HT1080 (cell line): ENCODE measurements at places on chromosomes 1 and 21.

- DNase-seq, result no peak
Observed at GRCh38 chr1:10521537-10522157, 46.9 kb downstream of the PEX14 start.

DNA sequence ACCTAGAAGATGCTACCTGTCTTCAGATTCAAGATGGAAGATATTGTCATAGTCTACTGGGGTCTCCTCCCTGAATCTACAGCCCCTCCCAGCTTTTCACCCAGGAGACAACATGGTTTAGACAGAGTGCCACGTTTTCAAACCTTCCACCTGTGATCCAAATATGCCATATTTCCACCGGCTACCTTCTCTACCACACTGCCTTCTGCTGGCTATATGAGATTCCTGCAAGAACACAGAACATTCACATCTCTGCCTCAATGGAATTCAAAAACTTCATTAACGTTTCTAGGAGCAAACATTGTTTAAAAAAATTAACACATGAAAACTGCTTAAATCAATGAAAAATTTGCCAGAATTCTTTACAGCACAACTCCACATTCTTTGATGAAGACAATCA is 12.9 kb upstream of the LELP1 start:
- DNase-seq, result no peak

DNA sequence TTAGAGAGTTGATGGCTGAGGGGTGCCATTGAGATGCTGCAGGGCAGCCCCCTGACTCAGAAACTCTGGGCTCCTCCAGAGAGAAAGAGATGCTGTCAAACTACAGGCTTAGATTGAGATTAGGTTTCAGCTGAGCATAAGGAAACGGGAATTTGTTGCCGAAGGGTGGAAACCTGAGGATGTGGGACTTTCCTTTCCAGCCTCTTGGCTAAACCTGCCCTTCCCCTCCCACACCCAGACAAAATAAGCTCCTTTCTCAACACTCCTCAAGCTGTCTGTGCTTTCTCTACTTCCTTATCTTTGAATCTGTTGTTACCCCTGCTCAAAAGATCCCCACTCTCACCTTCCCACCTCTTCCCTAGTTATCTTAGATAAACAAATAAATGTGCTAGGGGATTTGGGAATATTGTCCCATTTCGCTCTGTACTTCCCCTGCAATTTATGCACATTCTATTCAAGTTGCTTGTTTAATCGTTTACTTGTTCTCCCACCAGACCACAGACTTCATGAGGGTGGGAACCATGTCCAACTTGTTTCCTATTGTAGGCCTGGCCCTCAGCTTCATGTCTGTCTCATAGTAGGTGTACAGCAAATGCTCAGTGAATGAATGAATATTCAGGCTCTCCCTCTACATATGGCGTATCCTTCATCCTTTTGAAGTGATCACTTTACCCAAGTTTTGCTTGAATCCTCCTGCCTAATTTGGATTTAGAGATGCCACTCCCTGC is 30.6 kb upstream of the MARK1 start:
- DNase-seq, result no peak

DNA sequence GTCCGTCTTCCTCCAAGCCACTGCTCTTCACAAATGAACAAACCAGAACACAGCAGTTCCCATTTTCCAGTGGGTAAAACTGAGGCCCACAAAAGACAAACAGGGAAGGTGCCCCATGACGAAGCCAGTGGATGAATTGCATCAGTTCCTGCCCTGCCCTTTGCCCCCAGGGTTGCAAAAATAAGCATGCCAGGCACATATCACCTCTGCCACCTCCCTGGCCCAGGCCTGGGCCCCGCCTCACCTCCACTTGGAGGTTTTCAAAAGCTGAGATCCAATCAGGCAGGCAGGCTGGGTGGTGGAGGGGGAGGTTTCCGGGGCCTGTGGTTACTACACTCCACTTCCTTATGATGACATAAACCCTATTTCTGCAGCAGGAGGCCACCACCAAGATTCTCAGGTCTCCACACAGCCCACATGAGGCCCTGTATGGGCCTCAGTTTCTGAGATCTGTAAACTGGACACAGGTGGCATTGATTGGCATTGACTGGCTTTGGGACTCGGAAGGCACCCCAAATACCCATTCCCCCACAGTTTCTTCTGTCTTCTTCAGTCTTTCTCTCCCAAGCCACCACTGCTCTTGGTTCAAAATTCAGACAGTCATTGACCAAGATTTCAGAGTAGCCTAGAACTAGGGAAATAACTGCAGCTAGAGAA is 4.1 kb downstream of the KIF21B start:
- DNase-seq, result peak; percentile 83

DNA sequence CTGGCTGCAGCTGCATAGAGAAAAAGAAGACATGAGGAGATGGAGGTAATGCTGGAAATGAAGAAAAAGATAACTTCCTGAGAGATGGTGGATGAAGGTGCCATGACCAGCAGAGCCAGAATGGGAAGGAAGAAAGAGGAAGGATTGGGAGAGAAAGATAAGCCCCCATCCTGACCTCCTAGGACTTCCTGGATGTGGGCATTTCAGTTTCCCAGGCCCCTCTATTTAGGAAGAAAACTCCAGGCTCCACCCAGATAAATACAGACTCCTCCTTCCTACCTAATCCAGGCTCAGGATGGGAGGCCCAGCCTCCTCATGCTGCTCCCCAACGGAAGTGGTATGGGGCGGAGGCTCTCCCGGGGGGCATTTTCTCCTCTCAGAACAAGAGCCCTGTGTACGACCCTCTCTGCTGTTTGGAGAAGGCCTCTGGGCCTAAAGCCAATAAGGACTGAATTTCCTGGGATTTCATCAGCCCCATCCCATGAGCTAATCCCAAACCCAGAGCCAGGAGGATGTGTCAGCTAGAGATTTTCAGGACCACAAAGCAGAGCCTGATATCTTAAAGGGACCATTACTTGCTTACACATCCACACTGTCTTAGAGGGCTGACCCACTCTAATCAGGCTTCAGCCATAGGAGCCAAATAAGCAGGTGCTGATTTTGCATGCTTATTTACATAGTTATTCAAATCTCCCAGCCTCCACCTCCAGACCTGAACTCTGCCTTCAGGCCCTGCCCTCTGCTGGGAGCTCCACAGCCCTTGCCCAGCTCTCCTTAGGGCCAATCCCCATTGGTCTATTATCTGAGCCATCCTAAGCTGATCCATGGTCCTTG is 5.1 kb upstream of the ARHGEF2 start:
- peak; percentile 100 for DNase-seq
